WTC11 (cell line): ENCODE measurements at places on chromosomes 7 and 10. TPM values are rescaled to one million over a fixed set of nuclear protein-coding genes. Genes with fewer than 3 reads are reported as not detected.

DNA sequence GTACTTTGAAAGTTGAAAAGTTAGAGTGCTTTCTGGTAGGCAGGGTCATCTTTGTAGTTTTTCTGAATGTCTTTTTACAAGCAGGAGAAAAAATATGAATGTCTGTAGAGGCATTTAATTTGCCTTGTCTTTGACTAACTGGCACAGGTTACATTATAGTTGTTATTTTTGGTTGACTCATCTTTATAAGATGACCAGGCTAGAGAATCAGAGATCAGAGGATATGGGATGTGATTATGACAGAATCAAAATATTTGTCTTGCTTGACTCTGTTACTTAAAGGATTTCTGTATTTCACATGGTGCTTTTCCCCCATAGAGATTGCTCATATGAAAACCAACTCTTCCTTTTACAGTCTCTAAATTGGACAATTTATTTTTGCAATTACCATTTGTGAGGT, 2.4 kb downstream of the ZMYND11 start:
- peaks cover 17% of the 10 kb centered on the region for H3K27me3 ChIP-seq
- H3K4me3 ChIP-seq, result no peak overlapping the region
- no peak overlapping the region for H3K27ac ChIP-seq
- peaks cover 28% of the 10 kb centered on the region for H3K4me1 ChIP-seq

- no peaks in the 10 kb centered on the region; the same call in 1 of the 2 replicates for H3K27me3 ChIP-seq
- H3K36me3 ChIP-seq, result 0 out of 2 replicates have a peak, but pooled peaks cover 4% of the 10 kb centered on the region
- no peak overlapping the region for H3K27ac ChIP-seq
- H3K4me1 ChIP-seq, result no peaks in the 10 kb centered on the region
- no peak for DNase-seq
Measured at GRCh38 chr7:311796-312195, 21.8 kb downstream of the FOXL3 start.

GRCh38 chr10:5658871-5659618, 7.3 kb downstream of the ASB13 start:
- no peaks in the 10 kb centered on the region for H3K27me3 ChIP-seq
- no peaks in the 10 kb centered on the region for H3K36me3 ChIP-seq
- peak overlapping the region; percentile 16; the same call in 1 of the 2 replicates for H3K27ac ChIP-seq
- peaks cover 58% of the 10 kb centered on the region for H3K4me1 ChIP-seq

DNA sequence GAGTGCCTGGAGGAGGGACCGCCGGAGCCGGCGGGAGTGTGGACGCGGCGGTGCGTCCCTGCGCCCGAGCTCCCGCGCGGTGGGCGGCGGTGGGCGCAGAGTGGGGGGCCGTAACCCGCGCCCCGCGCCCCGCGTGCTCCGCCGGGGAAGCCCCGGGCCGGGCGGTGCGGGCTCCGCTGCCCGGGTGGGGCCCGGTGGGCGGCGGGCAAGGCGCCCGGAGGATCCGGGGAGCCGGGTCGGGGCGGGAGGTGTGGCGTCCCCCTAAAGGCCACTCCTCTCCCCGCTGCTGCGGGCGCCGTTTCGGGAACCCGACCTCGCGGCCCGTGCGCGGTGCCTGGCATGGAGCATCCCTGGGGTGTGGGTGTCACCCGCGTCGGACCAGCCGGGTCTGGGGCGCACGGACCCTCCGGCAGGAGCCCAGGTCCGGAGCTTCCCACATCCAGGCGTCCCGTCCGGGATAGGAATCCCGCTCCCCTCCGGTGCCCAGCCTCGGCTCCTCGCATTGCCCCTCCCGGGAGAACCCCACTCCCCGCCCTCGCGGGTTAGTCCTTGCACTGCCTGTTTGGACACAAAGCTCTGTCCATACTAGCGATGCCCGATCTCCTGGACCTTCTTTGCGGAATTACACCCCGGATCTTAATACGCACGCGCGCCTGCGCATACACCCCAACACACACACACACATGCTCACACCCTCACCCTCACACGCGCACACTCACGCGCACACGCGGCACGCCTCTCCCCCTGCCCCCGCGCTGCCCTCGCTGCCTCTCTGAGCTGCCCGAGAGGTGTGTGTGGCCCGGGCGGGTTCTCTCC, 723 bp downstream of the MTURN start:
- peaks cover 5% of the 10 kb centered on the region for H3K4me1 ChIP-seq
- DNase-seq, result peak; percentile 51
- peaks cover 47% of the 10 kb centered on the region for H3K27me3 ChIP-seq
- H3K36me3 ChIP-seq, result no peaks in the 10 kb centered on the region

GRCh38 chr7:39321909-39322498, 244.2 kb upstream of the YAE1 start:
- no peak for DNase-seq
- peaks cover 12% of the 10 kb centered on the region for H3K36me3 ChIP-seq
- H3K4me3 ChIP-seq, result no peak overlapping the region
- H3K27ac ChIP-seq, result no peak overlapping the region
- H3K27me3 ChIP-seq, result no peaks in the 10 kb centered on the region
- H3K4me1 ChIP-seq, result peaks cover 19% of the 10 kb centered on the region

DNA sequence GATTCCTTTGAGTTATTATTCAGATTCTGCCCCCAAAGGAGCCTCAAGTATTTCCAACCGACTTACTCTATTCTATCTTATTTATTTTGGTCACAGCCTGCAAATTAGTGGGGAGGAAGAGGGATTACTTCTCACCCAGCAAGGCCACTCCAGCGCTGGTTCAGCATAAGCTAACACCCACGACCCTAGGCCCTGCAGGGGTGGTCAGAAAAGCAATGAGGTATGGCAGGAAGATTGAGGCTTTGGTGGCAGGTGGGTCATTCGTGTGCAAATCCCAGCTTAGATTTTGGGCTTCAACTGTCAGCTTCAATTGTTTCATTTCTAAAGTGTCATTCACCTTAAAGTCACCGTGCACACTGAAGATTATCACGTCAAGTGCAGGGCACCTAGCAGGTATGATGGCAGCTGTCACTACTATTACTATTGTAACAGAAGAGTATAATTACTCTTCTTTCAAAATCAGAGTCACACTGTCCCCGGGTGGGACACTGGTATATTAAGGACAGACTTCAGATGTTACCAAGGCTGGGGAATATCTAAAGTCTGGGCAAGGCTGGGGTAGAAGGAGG, 48.8 kb upstream of the OPTN start:
- H3K4me1 ChIP-seq, result peaks cover 38% of the 10 kb centered on the region
- no peak for DNase-seq
- no peaks in the 10 kb centered on the region for H3K36me3 ChIP-seq
- H3K27ac ChIP-seq, result no peak overlapping the region
- H3K27me3 ChIP-seq, result no peaks in the 10 kb centered on the region; the same call in 1 of the 2 replicates

- DNase-seq, result no peak
- no peaks in the 10 kb centered on the region for H3K36me3 ChIP-seq
- H3K4me3 ChIP-seq, result no peak overlapping the region
Measured at GRCh38 chr10:14433147-14433546, 102.4 kb upstream of the FRMD4A start.

Gene C10orf53
- not detected in 3 replicates for total RNA-seq

GRCh38 chr7:7867846-7868571, 100.6 kb upstream of the GLCCI1 start:
- H3K27me3 ChIP-seq, result no peaks in the 10 kb centered on the region
- DNase-seq, result no peak
- peaks cover 31% of the 10 kb centered on the region for H3K4me1 ChIP-seq
- no peak overlapping the region for H3K4me3 ChIP-seq
- H3K27ac ChIP-seq, result no peak overlapping the region
- H3K36me3 ChIP-seq, result no peaks in the 10 kb centered on the region

DNA sequence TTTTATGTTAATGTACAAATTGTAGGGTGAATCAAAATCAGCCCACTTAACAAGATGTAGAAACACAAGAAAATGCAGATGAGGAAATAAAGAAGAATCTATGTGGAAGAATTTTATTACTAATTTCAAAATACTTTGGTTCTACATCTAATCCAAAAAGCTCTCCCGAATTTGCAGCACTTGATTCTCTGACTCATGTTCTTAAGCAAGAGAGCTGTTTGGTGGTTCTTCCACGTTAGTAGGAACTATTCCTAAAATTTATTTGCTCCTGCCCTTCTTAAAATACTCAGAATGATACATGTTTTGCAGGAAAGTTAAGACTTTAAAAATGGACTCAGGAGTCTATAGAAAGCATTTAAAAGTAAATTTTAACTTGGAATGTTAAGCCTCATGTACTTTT, 91.8 kb downstream of the ZMYND11 start:
- H3K4me1 ChIP-seq, result 0 out of 2 replicates have a peak, but pooled peaks cover 2% of the 10 kb centered on the region
- no peaks in the 10 kb centered on the region for H3K36me3 ChIP-seq
